ENCODE measurements at places on chromosomes 5 and 9. TPM values are rescaled to one million over a fixed set of nuclear protein-coding genes. Genes with fewer than 3 reads are reported as not detected.

CCDC192 gene
- 0.39 TPM for total RNA-seq

GLRA1 gene
- total RNA-seq = not detected

SEC61B gene
- 157 TPM for total RNA-seq

PCDHGA7 gene
- total RNA-seq = 5.5 TPM

CYFIP2 gene
- 9.0 TPM for total RNA-seq

PHF24 gene
- total RNA-seq = 0.39 TPM

NEURL1B gene
- total RNA-seq = 0.79 TPM

CA9 gene
- total RNA-seq = not detected

PLCXD3 gene
- 0.11 TPM for total RNA-seq

CDC26 gene
- 34.7 TPM for total RNA-seq

CSF2 gene
- total RNA-seq = not detected

IL13 gene
- total RNA-seq = not detected

IFNB1 gene
- total RNA-seq = not detected

SETD9 gene
- total RNA-seq = 7.8 TPM

CCNJL gene
- total RNA-seq = under 0.01 TPM

FCHO2 gene
- 25.5 TPM for total RNA-seq

ANKRD18B gene
- 0.79 TPM for total RNA-seq

PTPN3 gene
- 47.1 TPM for total RNA-seq

GGTA1 gene
- total RNA-seq = not detected

RFESD gene
- total RNA-seq = 2.5 TPM

SPINK4 gene
- total RNA-seq = not detected

FBP1 gene
- total RNA-seq = not detected

PCDHA2 gene
- not detected for total RNA-seq

ALDH1A1 gene
- total RNA-seq = not detected

FAM114A2 gene
- total RNA-seq = 14.9 TPM

PDZD2 gene
- total RNA-seq = under 0.01 TPM

KIAA1191 gene
- 80.8 TPM for total RNA-seq

C1QTNF2 gene
- total RNA-seq = 0.11 TPM

BAAT gene
- not detected for total RNA-seq

GBA2 gene
- 25.9 TPM for total RNA-seq

DMAC1 gene
- 12.8 TPM for total RNA-seq

SPINK1 gene
- total RNA-seq = not detected

TCF7 gene
- total RNA-seq = 0.76 TPM

CTXN3 gene
- total RNA-seq = not detected

TRIO gene
- 180 TPM for total RNA-seq

PGM5 gene
- 3.9 TPM for total RNA-seq

OGN gene
- not detected for total RNA-seq

PPP3R2 gene
- total RNA-seq = not detected

PCDHGA1 gene
- 0.22 TPM for total RNA-seq

LEAP2 gene
- total RNA-seq = not detected

ADRA1B gene
- total RNA-seq = 13.7 TPM

SPATA31A3 gene
- total RNA-seq = not detected

CARD9 gene
- 4.7 TPM for total RNA-seq

CCDC183 gene
- 0.39 TPM for total RNA-seq

ZNG1C gene
- total RNA-seq = 23.9 TPM

DOCK8 gene
- 1.6 TPM for total RNA-seq

C5orf63 gene
- 6.0 TPM for total RNA-seq
